ENCODE measurements at places on chromosomes 5 and 9.
A peak's percentile ranks its signal among the peaks of the same experiment; 100 is the strongest.

- DNase-seq, result peak; percentile 65
Measured at GRCh38 chr5:151126199-151126645, 31.4 kb downstream of the ANXA6 start.

DNA sequence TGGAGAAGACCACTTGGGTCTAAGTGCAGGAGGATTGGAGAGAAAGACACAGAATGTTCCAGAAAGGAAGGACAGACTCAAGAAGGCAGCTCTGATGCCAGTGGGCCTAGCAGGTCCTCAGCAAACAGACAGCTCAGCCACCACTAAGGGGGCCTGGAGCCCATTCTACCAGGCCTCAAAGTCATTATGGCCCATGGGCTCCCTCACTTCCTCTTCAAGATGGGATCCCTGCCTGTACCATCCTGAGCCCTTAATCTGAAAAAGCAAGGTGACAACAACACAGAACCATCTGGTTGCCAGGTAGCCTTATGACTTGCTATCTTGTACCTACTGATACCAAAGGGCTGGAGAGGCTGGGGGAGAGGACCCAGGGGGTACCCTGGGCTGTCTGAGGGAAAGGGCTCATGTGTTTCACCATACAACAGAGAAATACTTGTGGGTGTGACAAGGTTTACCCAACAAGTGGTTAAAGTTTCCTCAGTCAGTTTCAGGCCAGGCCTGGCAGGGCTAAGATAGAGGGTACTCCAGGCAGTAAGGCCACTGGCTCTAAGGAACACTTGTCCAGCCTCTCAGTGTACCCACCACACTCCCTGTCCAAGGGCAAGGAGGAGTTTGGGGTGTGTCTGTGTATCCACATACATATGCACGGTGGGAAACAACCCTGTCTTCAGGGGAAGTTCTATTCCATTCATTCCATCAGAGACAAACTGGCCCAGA is 30.7 kb downstream of the TCF7 start:
- no peak for DNase-seq

DNA sequence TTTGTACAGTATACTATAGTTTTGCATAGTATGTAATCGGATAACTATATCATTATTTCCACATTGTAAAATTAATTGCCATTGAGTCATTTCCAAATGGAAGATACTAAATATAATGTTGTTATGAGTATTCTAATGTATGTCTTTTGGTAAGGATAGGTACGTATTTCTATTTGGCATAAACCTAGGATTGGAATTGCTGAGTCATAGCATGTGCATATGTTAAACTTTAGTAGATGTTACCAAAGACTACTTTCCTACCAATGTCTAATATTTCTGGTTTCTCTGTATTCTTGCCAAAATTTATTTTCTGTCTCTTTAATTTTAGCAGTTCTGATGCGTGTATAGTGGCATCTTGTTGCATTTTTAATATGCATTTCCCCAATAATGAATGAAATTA is 825.1 kb upstream of the ARRDC3 start:
- no peak for DNase-seq

GRCh38 chr5:58318468-58318867 is 141.4 kb downstream of the PLK2 start:
- DNase-seq, result no peak

- DNase-seq, result no peak
Measured at GRCh38 chr5:61051267-61051666, 106.3 kb downstream of the NDUFAF2 start.

Measured in CD4-positive, alpha-beta memory T cell (primary cell).